Tongue (tissue), 3 donors: ENCODE measurements at places on chromosomes 16 and 17. TPM values are rescaled to one million over a fixed set of nuclear protein-coding genes. Genes with fewer than 3 reads are reported as not detected.

- DNase-seq, result no peak
Measured at GRCh38 chr17:31472137-31472536, 80.7 kb downstream of the RAB11FIP4 start.

Gene ATP2A3
- total RNA-seq, result 16.8 TPM

GRCh38 chr16:61243954-61244353 is 792.3 kb downstream of the CDH8 start:
- DNase-seq, result no peak

Gene RAB26
- not detected for total RNA-seq

DNA sequence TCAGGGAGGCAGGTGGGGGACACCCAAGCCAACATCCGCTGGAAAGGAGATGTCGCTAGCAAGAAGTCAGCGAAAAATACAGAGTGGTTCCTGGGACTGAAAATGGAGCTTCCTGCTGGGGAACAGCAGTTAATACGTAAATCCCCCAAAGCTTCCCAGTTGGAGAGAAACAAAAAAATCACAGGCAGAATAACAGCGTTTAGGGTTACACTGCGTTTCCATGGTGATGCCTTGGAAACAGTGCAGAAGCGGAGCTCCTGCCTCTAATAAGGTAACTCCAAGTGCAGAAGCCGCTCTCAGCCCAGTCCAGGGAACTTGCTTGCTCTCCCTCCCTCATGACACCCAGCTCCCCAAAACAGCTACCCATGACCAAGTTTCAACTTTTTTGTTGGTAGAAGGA is 73.4 kb downstream of the PLD6 start:
- peak; percentile 88 for DNase-seq

GRCh38 chr16:71360378-71360777 is 1.9 kb downstream of the CALB2 start:
- no peak for DNase-seq

Gene PRSS8
- 17.6 TPM for total RNA-seq

DNA sequence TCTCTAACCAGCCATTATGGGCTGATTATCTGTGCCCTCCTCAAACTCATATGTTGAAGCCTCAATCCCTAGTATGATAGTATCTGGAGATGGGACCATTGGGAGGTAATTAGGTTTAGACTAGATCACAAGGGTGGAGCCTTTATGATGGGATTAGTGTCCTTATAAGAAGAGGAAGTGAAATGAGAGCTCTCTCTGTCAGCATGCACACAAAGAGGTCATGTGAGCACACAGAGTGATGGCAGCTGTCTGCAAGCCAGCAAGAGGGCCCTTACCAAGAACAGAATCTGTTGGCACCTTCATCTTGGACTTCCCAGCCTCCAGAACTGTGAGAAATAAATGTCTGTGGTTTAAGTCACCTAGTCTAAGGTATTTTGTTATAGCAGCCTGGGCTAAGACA is 101.9 kb downstream of the PCTP start:
- no peak for DNase-seq

- DNase-seq, result no peak
Measured at GRCh38 chr16:56518425-56518824, 1.4 kb downstream of the BBS2 start.

- peak; percentile 76 for DNase-seq
Measured at GRCh38 chr16:27547134-27547533, 2.6 kb downstream of the GTF3C1 start.

GRCh38 chr16:17491140-17491662 is 20.4 kb upstream of the XYLT1 start:
- no peak for DNase-seq

DNA sequence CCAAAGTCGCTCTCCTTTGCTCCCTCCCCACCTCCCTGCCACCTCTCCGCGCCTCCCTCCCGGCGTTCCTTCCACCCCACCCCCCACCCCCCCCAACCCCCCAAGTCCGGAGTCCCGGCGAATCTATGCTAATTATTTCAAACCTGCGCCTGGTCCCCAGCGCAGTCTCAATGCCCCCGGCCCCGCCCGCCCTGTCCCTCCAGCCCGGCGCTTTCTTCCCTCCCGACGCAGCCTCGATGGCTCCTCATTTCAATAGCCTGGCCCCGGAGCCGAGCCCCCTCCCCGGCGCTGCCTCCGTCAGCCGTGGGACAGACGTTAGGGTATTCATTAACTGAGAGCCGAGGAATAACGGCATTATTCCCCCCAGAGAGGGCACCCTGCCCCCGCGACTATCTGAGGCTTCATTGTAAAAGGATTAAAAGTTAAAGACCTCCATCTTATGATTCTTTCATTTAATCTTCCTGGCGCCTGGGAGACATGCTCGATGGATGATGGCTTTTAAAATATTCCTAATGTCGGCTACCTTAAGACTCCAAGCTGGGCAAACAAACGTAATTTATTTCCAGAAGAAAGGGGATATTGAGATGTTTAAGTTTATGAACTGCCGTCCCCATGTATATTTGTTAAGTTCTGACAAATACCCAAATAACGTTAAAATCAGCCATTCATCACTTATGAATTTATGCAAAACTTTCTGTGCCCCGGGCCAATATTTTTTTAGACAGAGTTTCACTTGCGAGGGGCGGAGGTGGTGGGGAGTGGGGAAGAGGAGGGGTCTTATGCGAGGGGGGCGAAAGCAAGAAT is 3.4 kb downstream of the NOG start:
- peak; percentile 63 for DNase-seq

- no peak for DNase-seq
Measured at GRCh38 chr16:13289515-13289914, 388.1 kb downstream of the SHISA9 start.

Gene KRT23
- total RNA-seq, result 26.3 TPM

- no peak for DNase-seq
Measured at GRCh38 chr16:69270395-69270794, 40.8 kb upstream of the VPS4A start.

- DNase-seq, result no peak
Measured at GRCh38 chr16:59593194-59593661, 859.1 kb upstream of the GOT2 start.

Gene ABCA9
- total RNA-seq, result 24.4 TPM

Gene CCR7
- total RNA-seq, result not detected

- no peak for DNase-seq
Measured at GRCh38 chr16:63850979-63851378, 1270.9 kb downstream of the CDH11 start.

DNA sequence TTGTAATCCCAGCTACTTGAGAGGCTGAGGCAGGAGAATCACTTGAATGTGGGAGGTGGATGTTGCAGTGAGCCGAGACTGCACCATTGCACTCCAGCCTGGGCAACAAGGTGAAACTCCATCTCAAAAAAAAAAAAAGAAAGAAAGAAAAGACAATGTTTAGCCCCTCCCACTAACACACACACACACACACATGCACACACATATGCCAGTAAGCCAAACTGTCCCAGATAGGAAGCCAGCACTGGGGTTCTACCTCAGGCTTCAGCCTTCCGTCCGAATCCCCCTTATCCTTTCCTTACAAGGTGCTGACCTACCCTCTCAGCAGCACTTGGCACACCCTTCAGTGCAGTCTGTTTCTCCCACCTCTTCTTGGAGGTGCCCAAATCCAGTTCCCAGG is 8.7 kb upstream of the KCNH6 start:
- DNase-seq, result no peak

Gene NUPR1
- 1.4 TPM for total RNA-seq

- DNase-seq, result no peak
Measured at GRCh38 chr17:47820033-47820789, 1.4 kb downstream of the OSBPL7 start.

- DNase-seq, result no peak
Measured at GRCh38 chr17:73211745-73212144, 18.9 kb downstream of the COG1 start.

DNA sequence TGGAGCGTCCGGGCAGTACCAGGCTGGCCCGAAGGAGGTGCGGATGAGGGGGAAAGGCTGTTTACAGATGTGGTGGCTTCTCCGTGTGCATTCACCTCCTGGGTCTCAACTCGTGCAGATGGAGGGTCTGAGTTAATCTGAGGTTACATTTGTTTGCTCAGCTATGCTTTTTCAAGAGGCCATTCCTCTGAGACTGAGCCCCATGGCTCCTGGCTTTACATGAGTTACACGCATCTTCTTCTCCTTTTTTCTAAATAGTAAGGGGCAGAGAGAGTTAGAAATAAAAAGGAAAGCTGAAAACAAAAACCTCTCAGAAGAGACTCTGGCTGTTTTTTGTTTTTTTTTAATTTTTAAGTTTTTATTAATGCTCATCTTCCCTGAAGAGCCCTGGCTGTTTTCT is 29.0 kb downstream of the IRF8 start:
- DNase-seq, result no peak
